Kidney glomerular epithelial cell (primary cell): ENCODE measurements at places on chromosomes 1 and 21.

DNA sequence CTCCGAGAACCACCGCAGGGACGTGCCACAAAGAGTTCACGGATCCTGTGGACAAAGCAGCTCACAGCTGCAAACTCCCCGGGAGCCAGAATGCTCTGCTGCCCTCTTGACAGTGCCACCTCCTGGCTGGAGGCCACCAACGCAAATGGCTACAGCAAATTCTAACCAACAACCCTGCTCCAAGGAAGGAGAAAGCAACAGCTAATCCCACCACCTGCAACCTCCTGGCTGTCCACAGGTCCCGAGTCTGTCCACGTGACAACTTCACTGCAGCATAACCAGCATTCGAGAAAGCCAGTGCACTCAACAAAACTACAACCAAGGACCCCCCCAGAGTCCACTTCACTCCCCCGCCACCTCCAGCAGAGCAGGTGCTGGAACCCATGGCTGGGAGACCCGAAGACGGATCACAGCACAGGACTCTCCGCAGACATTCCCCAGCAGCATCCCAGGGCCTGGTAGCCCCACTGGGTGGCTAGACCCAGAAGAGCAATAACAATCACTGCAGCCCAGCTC lies 17.3 kb downstream of the POFUT2 start:
- DNase-seq, result no peak

DNA sequence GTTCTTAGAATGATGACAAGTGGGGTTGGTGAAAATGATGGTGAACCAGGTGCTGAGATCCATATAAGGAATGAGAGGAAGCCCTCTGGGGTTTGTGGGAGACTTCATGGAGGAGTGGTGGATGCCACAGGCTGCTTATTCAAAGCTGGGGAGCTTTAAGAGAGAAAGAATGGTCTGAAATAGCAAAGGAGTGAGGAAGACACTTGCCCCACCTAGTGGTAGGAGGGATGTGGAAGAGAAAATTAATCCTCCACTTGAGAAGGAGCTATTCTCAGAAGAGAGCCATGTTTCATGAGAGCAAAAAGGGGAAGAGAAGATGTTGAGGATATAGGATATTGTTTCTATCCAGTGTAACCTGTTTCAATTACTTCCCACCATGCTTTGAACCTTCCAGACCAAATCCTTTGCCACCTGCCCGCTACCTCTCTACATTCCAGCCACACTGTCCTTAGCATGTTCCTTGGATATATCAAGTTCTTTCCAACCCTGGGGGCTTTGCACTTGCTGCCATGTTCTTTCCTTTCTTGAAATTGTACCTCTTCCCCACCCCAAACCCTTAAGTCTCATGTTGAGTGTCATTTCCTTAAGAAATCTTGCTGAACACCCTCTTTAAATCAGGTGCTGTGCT lies 19.6 kb upstream of the ZNF648 start:
- peak; percentile 38 for DNase-seq

GRCh38 chr1:60560701-60561100 lies 487.1 kb upstream of the C1orf87 start:
- no peak for DNase-seq

DNA sequence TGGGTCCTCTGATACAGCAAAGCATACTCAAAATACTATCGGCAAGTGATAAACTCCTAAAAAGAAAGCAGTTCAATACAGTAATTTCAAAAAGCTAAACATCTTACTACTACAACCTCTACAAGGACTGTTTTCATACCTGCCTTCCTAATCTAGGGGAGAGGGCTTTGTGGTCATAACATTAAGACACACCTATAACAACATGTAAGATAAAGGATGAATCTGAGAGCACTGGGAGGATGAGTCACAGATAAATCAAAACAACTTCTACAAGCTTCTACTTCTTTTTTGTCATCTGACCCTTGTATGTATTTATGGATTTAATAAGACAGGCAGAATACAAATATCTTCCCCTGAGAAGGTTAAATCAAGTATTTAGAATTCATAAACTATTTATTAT lies 40.0 kb downstream of the LTN1 start:
- DNase-seq, result no peak

- no peak for DNase-seq
These were observed 279.5 kb downstream of the DUSP10 start for GRCh38 chr1:221462345-221462744.

- DNase-seq, result no peak
These were observed 110.6 kb upstream of the ADAMTS5 start for GRCh38 chr21:27077501-27077900.

- no peak for DNase-seq
These were observed 22.8 kb downstream of the OR10R2 start for GRCh38 chr1:158494796-158495195.

DNA sequence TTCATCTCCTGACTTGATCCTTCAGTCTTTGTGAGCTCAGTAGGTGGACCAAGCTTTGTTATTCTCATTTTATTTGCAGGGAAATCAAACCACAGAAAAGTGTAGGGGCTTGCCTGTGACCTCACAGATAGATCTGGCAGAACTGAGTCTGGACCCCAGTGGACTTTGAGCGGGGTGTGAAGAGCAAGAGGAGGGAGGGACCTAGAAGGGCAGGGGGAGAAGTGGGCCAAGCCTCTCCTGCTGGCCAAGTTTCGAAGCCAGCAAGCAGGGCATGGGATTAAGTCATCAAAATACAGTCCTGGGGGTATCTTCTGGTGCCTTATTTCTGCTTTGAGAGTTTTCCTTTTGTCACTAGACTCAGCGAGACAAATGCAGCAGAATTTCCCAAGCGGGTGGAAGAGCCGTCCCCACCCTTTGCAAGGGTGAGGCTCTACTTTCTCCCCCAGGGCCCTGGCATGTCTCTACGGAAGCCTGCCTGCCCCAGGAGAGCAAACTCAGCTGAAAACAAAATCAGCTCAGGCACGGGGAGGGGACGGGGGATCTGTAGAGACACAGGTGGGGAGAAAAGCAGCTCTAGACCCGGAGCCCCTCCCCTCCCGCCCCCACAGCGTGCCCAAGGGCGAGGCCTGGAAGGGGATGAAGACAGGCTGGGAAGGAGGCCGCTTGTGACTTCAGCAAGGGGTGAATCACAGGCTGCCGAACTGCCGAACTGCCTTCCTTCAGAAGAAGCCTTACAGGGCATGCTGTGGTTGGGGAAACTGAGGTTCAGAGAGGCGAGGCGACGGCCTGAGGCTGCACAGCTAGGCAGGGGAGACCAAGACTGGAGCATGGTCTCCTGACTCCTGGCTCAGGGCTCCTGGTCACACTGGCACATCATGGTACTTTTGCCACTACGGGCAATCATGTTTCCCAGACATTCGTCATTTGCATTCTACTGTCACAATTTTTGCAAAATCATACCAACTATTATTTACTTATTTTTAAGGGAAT lies 19.2 kb downstream of the PKP1 start:
- DNase-seq, result no peak

- DNase-seq, result no peak
These were observed 106.6 kb upstream of the ZBTB40 start for GRCh38 chr1:22344851-22345560.
